Thoracic aorta (tissue), 2 donors: ENCODE measurements at places on chromosomes 5 and 9.

DNA sequence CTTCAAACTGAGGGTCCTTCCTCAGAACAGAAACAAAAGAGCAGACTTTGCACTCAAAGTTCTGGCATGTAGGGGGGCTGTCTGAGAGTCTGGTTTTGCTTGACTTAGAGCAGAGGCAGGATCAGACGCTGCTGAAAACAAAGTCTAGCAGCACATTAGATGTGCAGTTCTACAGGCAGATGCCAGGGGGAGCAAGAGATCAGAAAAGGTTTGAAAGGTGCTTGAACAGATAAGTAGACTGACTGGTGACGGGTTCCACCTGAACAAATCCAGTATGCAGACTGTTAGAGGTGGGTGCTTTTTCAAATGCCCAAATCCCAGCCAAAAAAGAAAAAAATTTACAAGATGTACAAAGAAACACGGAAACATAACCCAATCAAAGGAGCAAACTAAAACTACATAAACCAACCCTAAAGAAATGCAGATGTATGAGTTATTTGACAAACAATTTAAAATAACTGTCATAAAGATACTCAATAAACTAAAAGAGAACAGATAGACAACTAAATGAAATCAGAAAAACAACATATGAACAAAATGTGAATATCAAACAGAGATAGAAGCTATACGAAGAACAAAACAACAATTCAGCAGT lies 194.7 kb upstream of the FREM1 start:
- no peak for DNase-seq

DNA sequence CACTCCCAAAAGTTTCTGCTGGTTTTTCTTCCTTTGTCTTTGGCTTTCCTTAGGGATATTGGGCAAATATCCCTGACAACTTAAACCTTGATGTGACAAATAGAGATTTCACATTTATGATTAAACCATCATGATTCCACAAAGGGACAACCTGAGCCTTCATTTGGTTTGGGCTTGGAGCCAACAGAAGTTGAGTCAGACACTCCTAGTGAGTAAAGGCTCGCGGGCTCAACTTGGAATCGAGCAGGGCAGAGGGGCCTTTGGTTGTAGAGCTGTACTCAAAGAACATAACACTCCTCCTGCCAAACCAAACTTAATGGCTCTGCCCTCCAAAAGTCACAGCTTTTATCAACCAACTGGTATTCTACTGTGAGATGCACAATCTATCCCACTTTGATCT lies 290.2 kb upstream of the MAP3K1 start:
- peak; percentile 45 for DNase-seq

DNA sequence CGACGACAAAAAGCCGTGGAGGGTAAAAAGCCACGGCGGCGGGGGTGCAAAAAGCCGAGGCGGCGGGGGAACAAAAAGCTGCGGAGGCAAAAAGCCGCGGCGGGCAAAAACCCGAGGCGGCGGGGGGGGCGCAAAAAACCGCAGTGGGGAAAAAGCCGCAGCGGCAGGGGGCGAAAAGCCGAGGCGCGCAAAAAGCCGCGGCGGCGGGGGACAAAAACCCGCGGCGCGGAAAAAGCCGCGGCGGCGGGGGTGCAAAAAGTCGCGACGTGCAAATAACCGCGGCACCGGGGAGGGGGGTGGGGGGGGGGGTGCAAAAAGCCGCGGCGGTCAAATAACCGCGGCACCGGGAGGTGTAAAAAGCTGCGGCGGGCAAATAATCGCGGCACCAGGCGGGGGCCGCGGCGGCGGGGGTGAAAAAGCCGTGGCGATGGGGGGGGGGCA lies 511.5 kb downstream of the FOXD4L5 start:
- DNase-seq = no peak

DNA sequence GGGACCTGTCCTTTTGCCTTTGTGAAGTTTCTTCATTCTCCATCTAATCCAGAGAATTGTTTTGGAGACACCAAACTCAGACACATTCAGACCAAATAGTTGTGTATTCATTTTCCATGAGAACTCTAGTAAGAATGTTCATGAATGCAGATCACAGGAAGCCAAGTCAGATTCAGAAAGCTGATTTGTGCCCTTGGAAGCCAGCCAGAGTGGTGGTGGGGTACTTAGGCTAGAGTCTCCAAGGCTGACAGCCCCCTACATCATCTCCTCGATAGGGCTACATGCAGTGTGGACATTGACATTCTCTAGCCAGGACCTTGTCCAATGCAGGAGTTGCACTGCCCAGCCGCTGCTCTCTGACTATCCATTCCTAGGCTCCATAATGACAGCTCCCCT lies 137.6 kb downstream of the UGCG start:
- DNase-seq = no peak

DNA sequence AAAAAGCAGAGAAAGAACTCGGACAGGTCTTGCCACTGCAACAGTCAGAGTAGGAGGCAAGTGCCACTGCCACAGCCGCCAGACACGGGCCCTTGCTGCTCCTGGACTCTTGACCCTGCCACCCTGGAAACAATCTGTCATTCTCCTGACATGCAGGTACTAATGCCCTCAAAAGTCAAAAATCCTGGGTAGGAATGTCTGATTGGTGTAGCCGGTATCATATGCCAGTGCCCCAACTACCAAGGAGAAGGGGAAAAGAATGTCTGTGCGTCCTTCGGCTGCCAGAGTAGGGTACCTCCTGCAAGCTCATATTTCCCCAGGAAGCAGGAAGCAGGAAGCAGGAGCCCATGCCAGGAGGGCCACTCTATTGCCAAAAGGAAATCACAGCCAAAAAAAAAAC lies 30.5 kb upstream of the F2RL1 start:
- DNase-seq = no peak

DNA sequence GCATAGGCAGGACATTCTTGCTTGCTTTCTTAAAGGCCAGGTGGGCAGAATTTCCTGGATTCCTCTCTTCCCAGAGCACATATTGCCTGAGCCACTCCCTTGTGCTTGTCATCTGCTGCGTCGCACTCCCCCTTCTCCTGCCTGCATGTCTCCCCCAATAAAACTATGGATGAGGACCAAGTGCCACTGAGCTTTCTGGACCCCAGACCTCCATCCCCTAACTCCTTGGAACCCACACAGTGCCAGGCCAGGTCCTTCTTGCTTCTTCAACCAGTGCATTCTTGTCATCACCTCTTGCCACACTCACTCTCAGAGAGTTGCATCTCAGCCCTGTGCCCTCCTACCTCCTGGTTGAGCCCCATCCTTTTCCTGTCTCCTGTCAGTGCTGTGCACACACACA lies 157.9 kb upstream of the PANK3 start:
- DNase-seq = no peak

GRCh38 chr5:51987239-51987638 lies 604.0 kb downstream of the ISL1 start:
- DNase-seq = no peak
